ENCODE measurements at places on chromosomes 1 and 21.

- no peak for DNase-seq
These were observed 47.9 kb upstream of the SLC44A3 start for GRCh38 chr1:94772230-94772641.

- DNase-seq = no peak
These were observed 349.0 kb upstream of the NCAM2 start for GRCh38 chr21:20649231-20649630.

DNA sequence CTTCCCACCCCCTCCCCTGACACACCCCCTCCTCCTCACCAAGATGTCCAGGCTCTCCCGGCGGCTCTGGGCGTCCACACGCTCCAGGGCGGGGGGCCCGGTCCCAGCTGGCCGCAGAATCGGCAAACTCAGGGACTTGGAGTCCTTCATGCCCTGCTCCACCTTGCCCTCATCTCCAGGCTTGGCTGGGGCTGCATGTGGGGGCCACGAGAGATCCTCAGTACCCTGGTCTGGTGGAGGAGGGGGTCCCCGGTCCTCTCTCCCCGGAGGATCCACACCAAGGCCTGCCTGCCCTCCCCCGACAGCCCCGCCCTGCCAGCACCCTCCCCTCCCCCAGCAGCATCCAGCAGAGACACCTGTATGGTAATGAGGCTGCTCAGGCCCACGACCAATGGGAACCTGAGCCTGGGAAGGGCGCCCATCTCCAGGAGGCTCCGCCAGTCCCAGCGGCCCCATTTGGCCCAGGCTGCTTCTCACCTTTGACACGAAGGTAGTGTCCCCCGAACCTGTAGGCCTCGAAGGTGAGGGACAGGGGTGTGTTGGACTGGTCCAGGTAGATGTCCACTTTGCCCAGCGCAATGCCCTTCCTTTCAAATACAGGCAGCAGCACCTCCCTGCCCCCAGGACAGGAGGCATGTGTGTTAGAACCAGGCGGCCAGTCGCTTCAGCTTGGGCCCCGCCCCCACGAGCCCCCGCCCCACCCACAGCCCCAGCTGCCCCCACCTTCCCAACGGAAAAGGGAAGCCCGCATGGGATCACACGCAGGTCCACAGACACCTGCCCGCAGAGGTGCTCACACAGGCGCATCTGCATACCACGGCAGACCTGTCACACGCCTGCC lies 8.2 kb upstream of the TNFRSF25 start:
- DNase-seq = no peak

GRCh38 chr1:2523191-2523890 lies 3.1 kb downstream of the PANK4 start:
- DNase-seq = no peak

DNA sequence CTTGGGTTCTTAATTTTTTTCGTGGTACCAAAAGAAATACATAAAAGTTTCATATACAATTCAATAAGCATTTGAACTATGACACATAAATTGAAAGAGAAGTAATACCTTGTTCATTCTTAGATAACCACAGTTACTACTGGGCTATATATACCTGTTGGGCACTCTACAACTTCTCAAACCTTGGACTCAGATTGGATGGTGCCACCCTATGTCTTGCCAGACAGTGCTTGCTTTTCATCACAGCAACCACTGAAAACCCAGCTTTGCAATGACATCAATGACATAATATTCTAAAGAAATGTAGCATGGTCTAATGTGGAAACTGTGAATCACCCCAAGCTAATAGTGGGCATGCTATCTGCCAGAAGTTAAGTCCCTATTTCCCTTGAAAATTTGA lies 62.8 kb upstream of the DPH5 start:
- no peak for DNase-seq

GRCh38 chr1:25958465-25958864 lies 39.4 kb downstream of the PAFAH2 start:
- DNase-seq = peak; percentile 89

- no peak for DNase-seq
These were observed 25.8 kb upstream of the TRIM45 start for GRCh38 chr1:117147341-117147831.

Data from HT1080 (cell line).